ENCODE measurements at places on chromosomes 6 and 20. TPM values are rescaled to one million over a fixed set of nuclear protein-coding genes. Genes with fewer than 3 reads are reported as not detected.

DNA sequence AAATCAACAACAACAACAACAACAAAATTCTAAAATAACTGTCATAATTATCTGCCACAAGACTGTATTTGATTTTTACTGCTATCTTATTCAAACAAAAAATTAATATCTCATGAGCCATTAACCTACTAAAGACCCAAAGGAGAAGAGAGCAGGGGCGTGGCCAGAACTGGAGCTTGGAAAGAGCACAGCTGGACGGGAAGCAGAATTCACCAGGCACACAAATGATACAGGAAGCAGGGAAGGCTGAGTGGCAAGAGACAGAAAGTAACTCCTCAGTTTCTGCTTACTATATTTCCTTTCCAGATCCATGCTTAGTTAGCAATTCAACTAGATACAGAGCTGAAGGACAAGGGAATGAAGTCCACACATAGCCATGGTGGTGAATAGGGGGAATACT lies 54.4 kb downstream of the FKBP5 start:
- no peak for DNase-seq
- no peaks in the 10 kb centered on the region for H3K27me3 ChIP-seq
- peaks cover 9% of the 10 kb centered on the region for H3K36me3 ChIP-seq
- no peaks in the 10 kb centered on the region for H3K4me1 ChIP-seq
- H3K27ac ChIP-seq = no peak overlapping the region

DNA sequence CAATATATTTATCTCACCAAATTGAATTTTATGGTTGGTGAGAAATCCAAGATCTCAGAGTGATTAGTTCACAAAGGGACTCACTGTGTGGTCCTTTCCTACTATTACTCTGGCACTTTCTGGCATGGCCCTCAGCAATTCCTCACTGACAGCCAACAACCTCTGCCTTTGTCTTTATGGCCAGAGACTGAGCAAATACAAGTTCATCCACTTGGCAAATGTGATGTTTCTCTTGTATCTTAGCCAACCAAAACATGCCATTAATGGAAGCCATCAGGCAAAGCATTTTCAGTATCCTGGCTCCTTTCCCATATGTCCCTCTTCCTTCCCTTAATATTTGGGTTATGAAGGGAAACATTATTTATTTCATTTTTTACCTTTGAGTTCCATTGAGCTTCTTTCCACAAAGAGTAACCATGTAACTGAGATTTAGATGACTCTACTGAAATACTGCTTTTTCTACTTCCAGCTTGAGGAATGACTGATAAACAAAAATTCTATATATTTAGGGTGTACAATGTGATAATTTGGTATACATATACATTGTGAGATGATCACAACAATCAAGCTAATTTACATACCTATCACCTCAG lies 30.8 kb upstream of the SMLR1 start:
- no peak overlapping the region for H3K27ac ChIP-seq
- no peak overlapping the region for H3K4me3 ChIP-seq
- no peaks in the 10 kb centered on the region for H3K27me3 ChIP-seq
- no peaks in the 10 kb centered on the region for H3K4me1 ChIP-seq
- H3K36me3 ChIP-seq = no peaks in the 10 kb centered on the region
- no peak for DNase-seq

DNA sequence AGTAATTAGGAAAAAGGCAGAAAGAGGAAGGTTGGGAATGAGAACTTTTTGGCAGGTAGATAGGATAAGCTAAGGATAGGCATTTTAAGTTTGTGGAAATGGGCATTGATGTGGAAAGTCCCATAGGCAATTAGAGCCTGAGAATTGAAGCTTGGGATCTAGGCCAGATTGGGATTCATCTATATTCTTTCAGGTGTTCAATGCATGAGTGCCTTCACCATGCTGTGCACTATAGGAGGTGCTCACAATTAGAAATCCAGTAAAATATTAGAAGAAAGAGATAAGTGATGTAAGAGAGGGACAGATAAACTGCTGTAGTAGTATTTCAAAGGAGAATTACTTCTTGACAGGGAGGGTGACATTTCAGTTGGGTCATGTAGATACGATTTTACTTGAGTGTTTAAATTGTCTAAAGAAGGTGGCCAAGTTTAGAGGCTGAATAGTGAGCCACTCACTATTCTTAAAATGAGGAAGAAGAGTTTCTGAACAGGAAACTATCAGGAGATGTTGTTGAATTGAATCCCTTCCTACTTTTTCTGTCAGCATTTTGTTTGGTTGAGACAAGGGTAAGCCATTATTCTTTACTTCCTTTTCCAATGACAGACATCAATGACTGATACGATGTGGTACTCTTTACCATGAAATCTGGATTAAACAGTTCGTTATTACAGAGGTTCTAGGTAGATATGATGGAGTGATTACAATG lies 31.0 kb upstream of the CTAGE9 start:
- H3K36me3 ChIP-seq = no peaks in the 10 kb centered on the region
- H3K27ac ChIP-seq = no peak overlapping the region
- H3K4me1 ChIP-seq = peaks cover 2% of the 10 kb centered on the region
- DNase-seq = no peak
- H3K4me3 ChIP-seq = no peak overlapping the region

GRCh38 chr6:15800841-15801617 lies 138.2 kb upstream of the DTNBP1 start:
- no peak for DNase-seq
- no peaks in the 10 kb centered on the region for H3K4me1 ChIP-seq
- no peaks in the 10 kb centered on the region for H3K27me3 ChIP-seq
- no peak overlapping the region for H3K4me3 ChIP-seq
- H3K36me3 ChIP-seq = no peaks in the 10 kb centered on the region

GRCh38 chr6:132235596-132236280 lies 165.5 kb downstream of the MOXD1 start:
- peaks cover 2% of the 10 kb centered on the region for H3K4me1 ChIP-seq
- no peak overlapping the region for H3K4me3 ChIP-seq
- no peak overlapping the region for H3K27ac ChIP-seq
- DNase-seq = no peak

GRCh38 chr6:119096721-119097565 lies 18.5 kb upstream of the FAM184A start:
- no peak for DNase-seq
- H3K27ac ChIP-seq = no peak overlapping the region
- H3K4me3 ChIP-seq = no peak overlapping the region

DNA sequence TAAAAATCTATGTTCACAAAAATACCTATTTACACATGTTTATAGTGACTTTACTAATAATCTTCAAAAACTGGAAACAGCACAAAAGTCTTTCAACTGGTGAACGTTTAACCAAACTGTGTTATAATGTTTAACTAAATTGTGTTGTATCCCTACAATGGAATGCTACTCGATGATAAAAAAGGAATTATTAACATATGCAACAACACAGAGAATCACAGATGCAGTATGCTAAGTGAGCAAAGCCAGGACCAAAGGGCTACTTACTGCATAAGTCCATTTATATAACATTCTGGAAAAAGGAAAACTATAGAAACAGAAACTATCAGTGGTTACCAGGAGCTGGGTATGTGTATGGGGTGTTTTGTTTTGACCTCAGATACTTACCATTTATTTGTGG lies 602.2 kb upstream of the BTBD3 start:
- H3K27ac ChIP-seq = no peak overlapping the region
- no peaks in the 10 kb centered on the region for H3K27me3 ChIP-seq

DNA sequence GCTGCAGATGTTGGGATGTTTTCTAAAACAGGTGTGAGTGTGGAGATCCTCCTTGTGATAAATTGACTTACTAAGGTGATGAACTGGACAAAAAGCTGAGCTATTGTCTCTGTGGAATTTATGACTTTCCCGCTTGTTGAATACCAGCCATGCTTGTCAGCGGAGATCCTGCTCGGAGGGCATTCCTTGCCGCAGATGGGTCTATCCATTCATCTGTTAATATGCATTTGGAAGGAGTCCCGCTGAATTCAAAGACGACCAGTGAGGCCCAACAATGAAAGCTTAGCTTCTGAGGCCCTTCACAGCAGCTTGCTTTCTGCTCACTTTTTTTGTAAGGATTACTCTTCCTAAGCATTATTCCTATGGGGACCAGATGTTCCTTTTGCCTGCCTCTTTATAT lies 124.9 kb downstream of the TIAM2 start:
- H3K36me3 ChIP-seq = no peaks in the 10 kb centered on the region
- H3K4me3 ChIP-seq = no peak overlapping the region
- peak overlapping the region; percentile 80 for H3K27ac ChIP-seq
- H3K4me1 ChIP-seq = peaks cover 6% of the 10 kb centered on the region

- H3K4me1 ChIP-seq = peaks cover 3% of the 10 kb centered on the region
- no peaks in the 10 kb centered on the region for H3K27me3 ChIP-seq
- H3K27ac ChIP-seq = no peak overlapping the region
- DNase-seq = no peak
- H3K4me3 ChIP-seq = no peak overlapping the region
Observed at GRCh38 chr20:32238483-32239425, 31.1 kb downstream of the POFUT1 start.

DNA sequence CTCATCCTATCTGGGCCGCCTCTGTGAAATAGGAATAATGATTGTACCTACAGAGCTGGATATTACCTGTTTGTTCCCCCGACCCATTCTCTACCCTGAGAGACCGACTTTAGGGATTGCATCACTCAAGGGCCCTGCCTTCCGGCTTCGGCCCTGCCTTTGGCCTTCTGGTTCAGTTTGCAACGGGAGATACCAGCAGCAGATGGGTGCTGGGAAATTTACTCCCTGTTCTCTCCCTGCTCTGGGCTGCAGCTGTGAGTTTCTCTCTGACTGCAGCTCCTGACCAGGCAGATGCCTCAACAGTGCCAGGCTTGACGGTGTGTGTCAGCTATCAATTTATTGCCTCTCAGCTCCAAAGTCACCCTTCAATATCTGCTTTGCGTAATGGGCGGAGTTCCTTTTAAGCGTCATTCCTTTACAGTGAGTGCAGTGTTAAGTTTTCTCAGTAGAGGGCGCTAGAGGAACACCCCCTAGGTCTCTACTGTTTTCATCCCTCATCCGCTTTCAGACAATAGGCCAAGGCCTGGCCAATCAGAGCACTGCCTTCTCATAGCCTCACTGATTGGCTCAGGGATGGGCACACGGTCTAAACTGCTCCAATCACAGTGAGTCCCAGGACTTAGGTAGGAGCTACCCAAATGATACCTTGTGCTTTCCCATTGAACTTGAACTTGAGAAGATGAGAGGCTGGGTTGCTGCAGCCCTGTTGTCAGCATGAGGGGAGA lies 30.0 kb downstream of the KCNG1 start:
- peaks cover 2% of the 10 kb centered on the region for H3K27me3 ChIP-seq
- peak overlapping the region; percentile 16 for H3K4me3 ChIP-seq
- peak overlapping the region; percentile 44 for H3K27ac ChIP-seq
- peak; percentile 66 for DNase-seq

DNA sequence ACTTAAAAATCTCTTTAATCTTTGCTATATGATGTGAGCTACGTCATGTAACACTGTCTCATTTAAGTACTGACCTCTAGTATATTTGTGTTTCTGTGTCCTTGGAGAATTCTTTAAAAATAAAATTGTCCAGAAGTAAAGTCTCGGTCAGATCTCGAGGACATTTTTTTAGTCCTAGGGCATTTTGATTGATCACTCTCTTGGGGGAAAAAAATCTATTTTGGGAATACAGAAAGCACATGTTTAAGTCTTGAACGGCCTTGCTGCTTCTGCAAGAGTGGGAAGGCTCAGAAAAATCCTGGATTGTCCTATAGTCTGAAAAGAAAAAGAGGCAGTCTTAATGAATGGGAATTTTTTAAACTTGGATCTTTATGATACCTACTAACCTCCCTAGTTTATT lies 234.3 kb downstream of the UTRN start:
- peaks cover 30% of the 10 kb centered on the region for H3K36me3 ChIP-seq
- DNase-seq = no peak
- no peak overlapping the region for H3K27ac ChIP-seq
- H3K4me1 ChIP-seq = no peaks in the 10 kb centered on the region
- no peak overlapping the region for H3K4me3 ChIP-seq

GRCh38 chr6:160510199-160510598 lies 153.9 kb downstream of the LPA start:
- H3K4me3 ChIP-seq = no peak overlapping the region
- no peak overlapping the region for H3K27ac ChIP-seq
- H3K27me3 ChIP-seq = no peaks in the 10 kb centered on the region
- DNase-seq = no peak
- H3K36me3 ChIP-seq = no peaks in the 10 kb centered on the region
- no peaks in the 10 kb centered on the region for H3K4me1 ChIP-seq

DNA sequence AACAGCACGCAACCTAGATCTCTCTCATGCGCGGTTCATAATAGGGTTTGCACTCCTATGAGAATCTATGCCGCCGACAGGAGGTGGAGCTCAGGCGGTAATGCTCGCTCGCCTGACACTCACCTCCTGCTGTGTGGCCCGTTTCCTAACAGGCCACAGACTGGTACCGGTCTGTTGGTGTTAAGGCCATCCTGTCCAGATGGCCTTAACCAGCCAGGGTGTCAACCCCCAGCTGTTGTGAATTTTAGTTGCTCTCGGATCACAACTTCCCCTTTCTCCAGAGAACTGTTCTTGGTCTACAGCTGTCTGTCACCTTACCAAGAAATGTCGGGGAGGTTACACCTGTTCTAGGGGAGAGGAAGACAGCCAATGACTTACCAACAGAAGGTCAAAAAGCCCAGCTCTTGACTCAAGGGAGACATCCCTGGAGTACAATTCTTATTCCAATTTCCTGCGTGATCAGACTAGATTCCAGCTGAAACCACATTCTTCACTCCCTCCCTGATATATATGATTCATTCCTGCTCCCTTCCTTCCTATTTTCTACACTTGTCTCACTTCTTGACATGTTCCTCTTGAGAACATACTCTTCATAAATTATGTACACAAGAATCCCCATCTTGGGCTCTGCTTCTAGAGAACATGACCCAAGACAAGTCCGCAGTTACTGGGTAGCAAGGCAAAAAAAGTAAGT lies 23.1 kb upstream of the DNAAF9 start:
- no peaks in the 10 kb centered on the region for H3K27me3 ChIP-seq
- no peak for DNase-seq
- H3K36me3 ChIP-seq = no peaks in the 10 kb centered on the region

DNA sequence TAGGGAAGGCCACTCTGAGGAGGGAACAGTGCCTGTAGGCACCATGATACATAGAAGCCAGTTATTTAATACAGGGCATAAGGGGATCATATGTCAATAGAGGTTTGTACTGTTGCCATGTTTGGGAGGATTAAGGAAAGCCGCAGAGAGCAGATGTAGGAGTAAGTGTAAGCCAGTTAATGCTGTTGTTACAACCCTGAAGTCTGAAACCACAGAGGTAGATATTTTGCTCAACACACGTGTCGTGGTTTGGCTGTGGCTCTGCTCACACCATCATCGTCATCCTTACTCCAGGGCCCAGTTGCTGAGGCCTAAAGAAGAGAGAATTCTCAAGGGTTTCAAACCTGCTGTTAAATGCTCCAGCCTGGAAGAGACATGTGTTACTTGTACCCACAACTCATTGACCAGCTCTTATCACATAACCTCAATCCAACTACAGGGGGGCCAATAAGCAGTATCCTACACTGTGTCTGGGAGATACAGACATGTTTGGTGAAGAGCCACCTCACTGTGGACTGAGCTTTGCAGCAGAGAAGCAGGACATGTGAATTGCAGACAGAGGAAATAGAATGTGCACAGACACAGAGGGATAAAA lies 31.0 kb upstream of the PSMF1 start:
- no peaks in the 10 kb centered on the region for H3K27me3 ChIP-seq
- no peaks in the 10 kb centered on the region for H3K36me3 ChIP-seq
- no peak overlapping the region for H3K4me3 ChIP-seq
- H3K4me1 ChIP-seq = no peaks in the 10 kb centered on the region

GSTA1 gene
- not detected for total RNA-seq

COL20A1 gene
- total RNA-seq = 0.17 TPM

TGM6 gene
- not detected for total RNA-seq

RAD21L1 gene
- total RNA-seq = 0.48 TPM

SYNE1 gene
- 5.1 TPM for total RNA-seq

POPDC3 gene
- 3.7 TPM for total RNA-seq

THBS2 gene
- 22.5 TPM for total RNA-seq

KDM1B gene
- total RNA-seq = 7.5 TPM

MYBL2 gene
- 207 TPM for total RNA-seq

MOG gene
- total RNA-seq = 0.31 TPM

FILIP1 gene
- total RNA-seq = 5.0 TPM

IMPG1 gene
- total RNA-seq = not detected

CST7 gene
- not detected for total RNA-seq

OPRL1 gene
- total RNA-seq = 0.52 TPM
